ENCODE measurements at places on chromosomes 5 and 9. TPM values are rescaled to one million over a fixed set of nuclear protein-coding genes. Genes with fewer than 3 reads are reported as not detected.

- H3K4me3 ChIP-seq, result no peak overlapping the region
- H3K27me3 ChIP-seq, result no peaks in the 10 kb centered on the region
- DNase-seq, result no peak
- no peaks in the 10 kb centered on the region for H3K4me1 ChIP-seq
Measured at GRCh38 chr5:109630093-109630492, 59.6 kb upstream of the MAN2A1 start.

STPG3 gene
- total RNA-seq, result not detected

DNA sequence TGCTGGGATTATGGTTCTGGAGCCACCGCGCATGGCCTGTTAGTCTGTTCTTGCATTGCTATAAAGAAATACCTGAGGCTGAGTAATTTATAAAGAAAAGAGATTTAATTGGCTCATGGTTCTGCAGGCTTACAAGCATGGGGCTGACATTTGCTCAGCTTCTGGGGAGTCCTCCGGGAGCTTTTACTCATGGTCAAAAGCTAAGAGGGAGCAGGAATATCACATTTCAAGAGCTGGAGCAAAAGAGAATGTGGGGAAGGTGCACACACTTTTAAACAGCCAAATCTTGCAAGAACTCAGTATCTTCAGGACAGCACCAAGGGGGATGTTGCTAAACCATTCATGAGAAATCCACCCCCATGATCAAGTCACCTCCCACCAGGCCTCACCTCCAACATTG, 12.1 kb downstream of the JAK2 start:
- H3K27me3 ChIP-seq, result no peaks in the 10 kb centered on the region
- DNase-seq, result no peak
- H3K27ac ChIP-seq, result no peak overlapping the region
- H3K4me3 ChIP-seq, result no peak overlapping the region
- no peaks in the 10 kb centered on the region for H3K4me1 ChIP-seq

DNA sequence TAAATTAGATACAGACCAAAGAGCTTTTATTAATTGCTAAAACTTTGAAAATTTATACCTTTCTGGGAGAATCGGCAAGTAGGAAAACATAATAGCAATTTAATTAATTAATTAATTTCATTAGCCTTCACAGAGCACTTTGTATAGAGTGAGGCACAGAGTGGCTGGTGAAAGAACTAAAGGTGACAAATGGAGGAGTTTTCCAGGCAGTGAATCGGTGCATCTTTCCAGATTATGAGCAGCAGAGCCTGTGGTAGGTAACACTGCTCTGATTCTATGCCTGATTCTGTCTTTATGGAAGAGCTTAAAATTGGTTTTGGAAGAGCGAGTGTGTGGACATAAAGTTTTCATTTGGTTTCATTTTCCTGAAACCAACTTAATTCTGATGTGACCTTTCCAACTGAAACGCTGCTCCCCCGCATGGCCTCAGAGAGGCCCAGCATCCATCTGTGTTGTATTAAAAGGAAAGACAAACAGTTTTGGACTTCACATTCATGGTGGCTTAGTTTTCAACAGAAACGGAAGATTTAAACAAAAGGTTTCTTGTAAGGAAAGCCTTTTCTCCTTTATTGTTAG, 188.9 kb upstream of the RPS23 start:
- peak overlapping the region; percentile 6 for H3K4me3 ChIP-seq
- no peak for DNase-seq
- no peaks in the 10 kb centered on the region for H3K36me3 ChIP-seq
- no peaks in the 10 kb centered on the region for H3K4me1 ChIP-seq

PCDHGB2 gene
- 7.8 TPM for total RNA-seq

CARD6 gene
- 16.7 TPM for total RNA-seq

IL13 gene
- not detected for total RNA-seq

ADAMTS2 gene
- total RNA-seq, result 11.3 TPM

- no peak for DNase-seq
- no peak overlapping the region for H3K4me3 ChIP-seq
- no peak overlapping the region for H3K27ac ChIP-seq
- H3K36me3 ChIP-seq, result no peaks in the 10 kb centered on the region
- no peaks in the 10 kb centered on the region for H3K4me1 ChIP-seq
Measured at GRCh38 chr5:116502616-116503015, 72.0 kb downstream of the SEMA6A start.

GRCh38 chr9:69412741-69413150, 87.7 kb downstream of the ENTREP1 start:
- H3K4me3 ChIP-seq, result peak overlapping the region; percentile 32
- no peak for DNase-seq
- peak overlapping the region; percentile 2 for H3K27ac ChIP-seq
- no peaks in the 10 kb centered on the region for H3K27me3 ChIP-seq
- H3K36me3 ChIP-seq, result no peaks in the 10 kb centered on the region

GRCh38 chr9:134416385-134417015, 90.2 kb downstream of the RXRA start:
- DNase-seq, result no peak
- H3K27ac ChIP-seq, result no peak overlapping the region
- H3K36me3 ChIP-seq, result no peaks in the 10 kb centered on the region
- H3K4me1 ChIP-seq, result peaks cover 6% of the 10 kb centered on the region
- H3K27me3 ChIP-seq, result no peaks in the 10 kb centered on the region

DNA sequence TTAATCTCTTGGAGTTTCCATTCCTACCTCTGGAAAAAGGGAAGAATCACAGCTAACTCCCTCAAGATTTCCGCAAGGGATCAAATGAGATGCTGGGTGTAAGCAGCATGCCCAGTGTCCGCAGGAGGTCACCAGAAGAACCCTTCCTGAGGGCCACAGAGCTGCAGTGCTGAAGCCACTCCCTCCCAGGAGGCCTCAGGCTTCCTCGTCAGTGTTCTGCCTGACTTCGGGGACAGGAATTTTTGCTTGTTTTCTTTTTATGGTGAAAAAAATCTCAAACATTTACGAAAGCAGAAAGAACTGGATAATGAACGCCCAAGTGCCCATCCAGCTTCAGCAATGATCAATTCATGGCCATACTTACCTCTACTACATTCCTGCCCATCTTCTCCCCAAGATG, 183.0 kb downstream of the CDK5RAP2 start:
- no peaks in the 10 kb centered on the region for H3K36me3 ChIP-seq
- H3K27me3 ChIP-seq, result no peaks in the 10 kb centered on the region
- no peaks in the 10 kb centered on the region for H3K4me1 ChIP-seq
- DNase-seq, result no peak
- no peak overlapping the region for H3K27ac ChIP-seq
- H3K4me3 ChIP-seq, result no peak overlapping the region

KIAA0825 gene
- total RNA-seq, result 15.5 TPM

DNA sequence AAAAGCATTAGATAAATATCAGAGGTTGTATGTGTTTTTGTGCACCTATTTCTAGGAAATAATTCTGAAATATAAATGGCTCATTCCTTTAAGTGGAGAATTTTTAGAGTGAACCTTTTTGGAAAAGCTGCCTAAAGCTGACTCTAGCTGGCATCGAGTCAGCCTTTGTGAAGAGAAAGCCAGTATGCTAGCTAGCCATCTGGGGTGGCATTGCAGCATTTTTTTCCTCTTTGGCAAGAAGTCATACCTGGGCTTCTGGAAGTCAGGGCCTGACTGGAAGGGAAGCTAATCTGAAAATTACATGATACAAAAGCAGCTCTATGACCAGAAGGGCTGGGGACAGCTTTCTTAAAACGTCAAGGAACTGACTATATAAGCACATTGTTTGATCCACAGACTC, 19.7 kb downstream of the ANP32B start:
- H3K27me3 ChIP-seq, result no peaks in the 10 kb centered on the region
- peaks cover 3% of the 10 kb centered on the region for H3K4me1 ChIP-seq
- H3K27ac ChIP-seq, result peak overlapping the region; percentile 75

SMIM33 gene
- total RNA-seq, result not detected

DNA sequence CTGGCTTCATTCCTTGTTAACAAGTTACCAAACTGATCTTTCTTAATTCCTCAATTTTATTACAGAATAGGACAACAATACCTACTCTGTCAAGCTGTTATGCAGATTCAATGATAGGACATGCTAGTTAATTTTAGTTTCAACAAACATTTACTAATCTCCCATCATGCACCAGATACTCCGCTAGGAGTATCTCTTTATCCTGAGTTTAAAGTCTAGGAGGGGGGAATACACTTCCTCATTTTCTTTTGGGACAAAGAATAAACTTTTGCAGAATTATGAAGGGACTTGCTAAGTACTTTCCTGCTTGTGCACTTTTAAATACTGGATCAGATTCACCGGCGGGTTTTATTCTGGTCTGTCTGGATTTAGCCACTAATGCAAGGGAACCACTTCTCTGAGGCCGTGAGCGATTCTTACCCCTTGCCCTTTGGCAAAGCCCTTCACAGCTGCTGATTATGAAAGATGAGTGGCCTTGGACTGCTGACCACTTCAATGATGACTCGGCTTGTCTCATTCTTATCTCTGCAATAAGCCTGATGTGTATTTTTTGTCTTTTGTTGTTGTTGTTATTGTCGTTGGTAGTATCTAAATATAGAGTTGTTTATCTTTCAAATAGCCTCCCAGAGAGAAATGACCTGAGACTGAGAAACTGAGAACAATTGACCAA, 73.9 kb downstream of the RMI1 start:
- H3K27me3 ChIP-seq, result no peaks in the 10 kb centered on the region
- H3K4me1 ChIP-seq, result no peaks in the 10 kb centered on the region
- H3K4me3 ChIP-seq, result no peak overlapping the region
- no peak for DNase-seq
- no peaks in the 10 kb centered on the region for H3K36me3 ChIP-seq

SHISAL2B gene
- total RNA-seq, result not detected

MSMP gene
- not detected for total RNA-seq

GRCh38 chr5:82018462-82018861, 46.6 kb downstream of the ATG10 start:
- no peaks in the 10 kb centered on the region for H3K4me1 ChIP-seq
- no peaks in the 10 kb centered on the region for H3K36me3 ChIP-seq
- no peak overlapping the region for H3K4me3 ChIP-seq

DNA sequence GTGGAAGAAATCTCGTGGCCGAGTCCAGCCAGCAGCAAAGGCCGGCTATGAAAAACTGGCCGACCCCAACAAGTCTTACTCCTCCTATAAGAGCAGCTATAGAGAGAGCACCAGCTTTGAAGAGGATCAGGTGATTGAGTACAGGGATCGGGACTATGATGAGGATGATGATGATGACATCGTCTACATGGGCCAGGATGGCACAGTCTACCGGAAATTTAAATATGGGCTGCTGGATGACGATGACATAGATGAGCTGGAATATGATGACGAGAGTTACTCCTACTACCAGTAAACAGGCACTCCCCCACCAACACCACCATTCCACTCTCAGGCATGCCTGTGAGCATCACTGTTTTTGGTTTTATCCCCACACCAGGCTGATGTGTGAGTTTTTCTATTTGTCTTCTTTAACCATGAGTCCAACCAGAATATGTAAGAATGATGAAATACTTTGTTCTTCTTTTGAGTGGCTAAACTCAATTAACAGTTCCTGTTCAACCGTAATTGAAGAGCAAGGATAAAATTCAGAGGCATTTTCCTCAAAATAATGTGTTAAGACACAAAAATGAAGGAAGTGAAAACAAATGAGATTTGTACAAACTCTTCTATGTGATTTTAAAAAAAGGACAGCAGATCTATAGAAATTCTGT, 35.5 kb downstream of the RFK start:
- no peak overlapping the region for H3K4me3 ChIP-seq
- no peaks in the 10 kb centered on the region for H3K36me3 ChIP-seq
- no peaks in the 10 kb centered on the region for H3K4me1 ChIP-seq
- H3K27ac ChIP-seq, result no peak overlapping the region
- no peak for DNase-seq
- no peaks in the 10 kb centered on the region for H3K27me3 ChIP-seq

GRCh38 chr5:38547257-38547656, 9.2 kb downstream of the LIFR start:
- H3K27ac ChIP-seq, result no peak overlapping the region
- H3K4me1 ChIP-seq, result no peaks in the 10 kb centered on the region
- no peak for DNase-seq
- no peak overlapping the region for H3K4me3 ChIP-seq
- H3K27me3 ChIP-seq, result no peaks in the 10 kb centered on the region

PCDHGB6 gene
- 10.8 TPM for total RNA-seq

DNA sequence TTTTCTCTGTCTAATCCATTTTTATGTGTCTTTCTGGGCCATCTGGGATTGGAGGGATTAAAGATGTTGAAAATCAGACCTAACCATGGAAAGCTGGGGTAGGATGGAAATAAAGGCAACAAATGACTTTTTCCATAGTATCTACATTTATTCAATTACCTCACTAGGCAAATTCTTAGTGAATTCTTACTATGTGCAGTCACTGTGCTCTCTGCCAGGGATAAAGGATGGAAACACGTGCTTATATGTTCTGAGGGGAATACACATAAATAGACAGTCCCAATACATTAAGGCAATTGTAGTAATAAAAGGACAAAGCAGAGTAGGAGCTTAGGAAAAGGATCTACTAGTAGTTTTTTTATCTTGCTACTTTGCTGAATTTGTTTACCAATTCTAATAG, 214.2 kb downstream of the PRR16 start:
- H3K4me1 ChIP-seq, result no peaks in the 10 kb centered on the region
- no peak for DNase-seq
- H3K27ac ChIP-seq, result no peak overlapping the region
- no peaks in the 10 kb centered on the region for H3K36me3 ChIP-seq
- H3K27me3 ChIP-seq, result no peaks in the 10 kb centered on the region
- H3K4me3 ChIP-seq, result no peak overlapping the region

DNA sequence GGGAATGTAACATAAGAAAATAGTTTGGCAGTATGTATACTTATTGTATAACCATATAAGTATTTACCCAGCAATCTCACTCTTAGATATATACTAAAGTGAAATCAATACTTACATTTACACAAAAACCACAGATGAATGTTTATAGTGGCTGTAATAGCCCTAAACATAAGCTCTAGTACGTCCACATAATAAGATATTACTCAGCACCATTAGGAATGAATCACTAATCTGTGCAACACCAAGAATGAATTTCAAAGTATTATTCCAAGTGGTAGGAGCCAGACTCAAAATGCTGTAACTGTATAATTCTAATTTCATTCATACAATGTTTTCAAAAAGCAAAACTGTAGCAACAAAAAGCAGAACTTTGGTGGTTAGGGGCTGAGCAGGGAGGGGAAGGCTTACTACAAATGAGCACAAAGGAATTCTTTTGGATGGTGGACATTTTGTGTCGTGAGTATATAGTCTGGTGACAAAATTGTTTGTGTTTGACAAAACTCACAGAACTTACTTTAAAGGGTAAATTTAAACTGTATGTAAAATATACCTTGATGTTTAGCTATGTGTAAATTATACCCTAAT, 11.9 kb upstream of the C5orf46 start:
- no peak overlapping the region for H3K27ac ChIP-seq
- H3K36me3 ChIP-seq, result no peaks in the 10 kb centered on the region
- no peaks in the 10 kb centered on the region for H3K4me1 ChIP-seq
- H3K27me3 ChIP-seq, result no peaks in the 10 kb centered on the region

GRCh38 chr9:116057371-116057770, 96.2 kb upstream of the PAPPA start:
- no peaks in the 10 kb centered on the region for H3K36me3 ChIP-seq
- no peaks in the 10 kb centered on the region for H3K4me1 ChIP-seq
- no peak overlapping the region for H3K27ac ChIP-seq

- H3K27ac ChIP-seq, result no peak overlapping the region
- no peaks in the 10 kb centered on the region for H3K27me3 ChIP-seq
- no peaks in the 10 kb centered on the region for H3K4me1 ChIP-seq
- no peaks in the 10 kb centered on the region for H3K36me3 ChIP-seq
Measured at GRCh38 chr9:75866273-75866871, 24.1 kb upstream of the PCSK5 start.

CD14 gene
- total RNA-seq, result 119 TPM

CNTLN gene
- total RNA-seq, result 19.7 TPM
